ENCODE measurements at places on chromosomes 6 and 20.
A peak's percentile ranks its signal among the peaks of the same experiment; 100 is the strongest.

DNA sequence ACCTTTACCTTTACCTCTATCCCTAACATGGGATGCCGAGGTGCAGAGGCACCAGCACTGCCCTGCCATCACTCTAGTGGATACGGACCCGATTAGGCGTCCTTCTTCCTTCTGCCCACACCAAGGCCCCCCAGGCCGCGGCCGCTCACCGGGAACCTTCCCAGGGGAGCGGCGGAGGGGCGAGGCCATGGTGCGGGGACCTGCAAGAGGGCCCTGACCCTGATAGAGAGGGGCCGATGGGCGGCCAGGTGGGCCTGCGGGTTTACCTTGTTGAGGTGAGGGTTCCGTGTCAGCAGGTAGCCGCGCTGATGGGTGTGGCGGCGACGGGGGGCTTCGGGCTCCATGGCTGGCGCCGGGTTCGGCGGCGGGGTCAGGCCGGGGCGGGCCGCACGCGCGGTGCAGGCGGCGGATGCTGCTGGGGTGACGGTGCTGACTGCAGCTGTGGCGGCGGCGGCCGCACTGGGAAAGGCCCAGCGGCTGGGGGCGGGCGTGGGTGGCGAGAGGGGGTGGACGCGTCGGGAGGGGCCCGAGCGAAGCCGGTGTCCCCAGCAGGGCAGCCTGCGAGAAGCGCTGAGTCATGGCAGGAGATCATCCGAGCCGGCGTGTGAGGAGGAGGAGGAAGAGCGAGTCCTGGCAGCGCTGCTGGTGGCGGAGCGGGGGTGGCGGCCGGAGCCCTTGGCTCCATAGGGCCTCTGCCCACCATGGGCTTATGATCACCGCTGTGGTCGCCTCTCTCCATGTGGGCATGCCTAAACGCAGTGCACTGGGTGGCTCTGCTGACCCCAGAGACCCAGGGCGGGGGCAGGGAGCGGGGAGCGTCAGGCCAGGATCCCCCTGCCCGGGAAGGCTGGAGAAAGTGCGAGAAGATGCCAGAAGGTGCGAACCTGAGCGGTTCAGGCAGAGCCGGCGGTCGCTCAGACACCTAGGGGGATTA lies at the start of gene ME1:
ME1 (minus strand) TSS at position 441 of the 934 bp plus-strand sequence; CDS start at position 344, 97 bp downstream.
- DNase-seq: peak; percentile 87

GRCh38 chr6:38554700-38555413 lies 84.9 kb downstream of the BTBD9 start:
- DNase-seq: peak; percentile 41

DNA sequence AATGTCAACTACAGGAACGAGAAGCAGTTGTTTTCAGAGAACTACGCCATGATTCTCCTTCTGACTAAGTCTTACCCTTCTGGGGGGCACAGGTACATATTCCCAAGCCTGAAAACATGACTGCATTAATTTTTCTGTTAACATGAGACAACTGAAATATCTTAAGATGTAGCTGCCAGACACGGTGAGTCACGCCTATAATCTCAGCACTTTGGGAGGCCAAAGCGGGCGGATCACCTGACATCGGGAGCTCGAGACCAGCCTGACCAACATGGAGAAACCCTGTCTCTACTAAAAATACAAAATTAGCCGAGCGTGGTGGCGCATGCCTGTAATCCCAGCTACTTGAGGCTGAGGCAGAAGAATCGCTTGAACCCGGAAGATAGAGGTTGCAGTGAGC lies 21.7 kb downstream of the TBC1D20 start:
- no peak for DNase-seq

- peak; percentile 47 for DNase-seq
These were observed 38.1 kb downstream of the SYNE1 start for GRCh38 chr6:152598901-152599537.

DNA sequence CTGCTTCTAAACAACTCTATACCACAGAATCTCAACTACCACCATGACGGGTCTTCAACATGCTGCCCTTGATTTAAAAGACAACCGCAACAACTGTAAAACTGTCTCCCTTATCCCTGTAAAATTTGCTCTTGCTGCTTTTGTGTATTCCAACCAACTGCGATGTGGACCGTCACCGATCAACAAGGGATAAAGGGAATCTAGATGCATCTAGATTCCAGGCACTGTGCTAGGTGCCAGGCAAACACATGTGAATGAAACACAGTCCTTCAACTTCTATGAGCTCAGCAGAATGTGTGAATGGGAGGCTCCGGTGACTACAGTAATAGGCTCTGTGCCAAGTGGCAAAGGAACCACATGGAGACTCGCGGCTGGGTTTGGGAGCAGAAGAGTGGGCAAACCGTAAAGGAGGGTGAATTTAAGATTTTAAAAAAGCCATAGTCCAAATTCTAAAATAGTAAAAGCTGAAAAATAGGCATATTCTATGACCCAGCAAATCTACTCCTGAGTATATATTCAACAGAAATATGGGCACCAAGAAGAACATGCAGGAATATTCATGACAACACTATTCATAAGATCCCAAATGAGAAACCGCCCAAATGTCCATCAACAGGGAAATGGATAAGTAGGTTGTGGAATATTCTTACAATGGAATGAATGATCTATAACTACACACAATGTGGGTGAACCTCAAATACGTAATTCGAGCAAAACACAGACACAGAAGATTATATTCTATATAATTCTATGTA lies 3.7 kb upstream of the PRND start:
- peak; percentile 8 for DNase-seq

GRCh38 chr6:103617642-103618041 lies 1242.1 kb downstream of the HACE1 start:
- DNase-seq: no peak

- no peak for DNase-seq
These were observed 340.5 kb upstream of the SYNCRIP start for GRCh38 chr6:85983032-85983659.

- DNase-seq: no peak
These were observed 493.8 kb downstream of the UTRN start for GRCh38 chr6:144778773-144779492.

- DNase-seq: no peak
These were observed 367.3 kb upstream of the IMPG1 start for GRCh38 chr6:76439811-76440210.

DNA sequence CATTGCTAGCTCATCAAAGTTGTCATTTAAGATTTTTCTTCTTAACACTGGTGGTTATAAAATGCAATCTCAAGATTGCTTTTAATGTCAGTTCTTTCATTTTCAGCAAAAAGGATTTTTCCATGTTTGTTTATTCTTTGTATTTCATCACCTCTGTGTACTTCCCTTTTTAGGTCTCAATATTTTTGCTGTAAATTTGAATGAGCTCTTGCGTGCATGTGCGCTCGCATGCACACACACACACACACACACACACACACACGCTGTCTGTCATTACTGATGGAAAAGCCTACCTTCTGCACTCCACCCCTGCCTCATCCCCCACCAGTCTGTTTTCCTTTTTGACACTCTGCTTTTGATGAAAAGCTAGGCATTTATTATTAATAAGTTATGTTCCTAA lies 85.3 kb upstream of the FYN start:
- no peak for DNase-seq

DNA sequence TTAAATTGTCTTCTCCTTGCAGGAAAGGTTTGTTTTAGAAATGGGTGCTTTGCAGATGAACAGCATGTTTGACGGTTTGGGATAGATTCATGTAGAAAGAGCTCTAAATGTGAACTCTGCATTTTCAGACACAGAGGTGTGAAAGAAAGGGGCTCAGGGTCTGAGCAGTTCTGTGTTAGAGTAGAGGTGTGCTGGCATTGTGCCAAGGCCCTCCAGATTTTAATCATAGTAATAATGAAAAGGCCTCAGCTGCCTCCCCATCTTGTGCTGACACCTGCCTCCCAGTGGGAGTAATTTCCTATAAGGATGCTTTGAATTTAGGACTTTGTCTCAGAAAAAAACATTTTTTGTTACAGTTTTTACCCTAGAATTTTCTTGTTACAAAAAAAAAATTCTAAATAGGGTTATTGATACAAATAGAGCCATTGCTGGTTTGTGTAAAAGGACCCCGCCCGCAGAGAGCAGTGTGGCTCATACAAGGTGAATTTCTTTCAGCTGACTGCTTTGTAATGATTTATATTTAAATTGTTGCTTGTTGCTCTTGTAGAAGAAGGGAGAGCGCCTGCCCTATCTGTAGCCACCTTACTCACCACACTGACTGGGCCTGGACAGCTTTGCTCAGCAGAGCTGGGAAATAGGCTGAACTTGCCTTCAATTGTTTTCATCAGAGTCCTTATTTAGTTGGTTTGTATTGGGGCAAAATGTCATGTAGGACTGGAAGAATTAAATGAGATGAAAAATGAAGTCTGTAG lies 294.5 kb downstream of the ZFAND3 start:
- peak; percentile 13 for DNase-seq

GRCh38 chr6:136174510-136174909 lies 75.6 kb downstream of the MTFR2 start:
- no peak for DNase-seq

GRCh38 chr20:33551778-33552177 lies 61.9 kb downstream of the CBFA2T2 start:
- peak; percentile 10 for DNase-seq

GRCh38 chr6:93412452-93412851 lies 6.9 kb downstream of the EPHA7 start:
- DNase-seq: no peak

GRCh38 chr6:105258816-105259215 lies 79.0 kb upstream of the POPDC3 start:
- DNase-seq: no peak

GRCh38 chr6:150756173-150756572 lies 109.3 kb upstream of the MTHFD1L start:
- DNase-seq: no peak

DNA sequence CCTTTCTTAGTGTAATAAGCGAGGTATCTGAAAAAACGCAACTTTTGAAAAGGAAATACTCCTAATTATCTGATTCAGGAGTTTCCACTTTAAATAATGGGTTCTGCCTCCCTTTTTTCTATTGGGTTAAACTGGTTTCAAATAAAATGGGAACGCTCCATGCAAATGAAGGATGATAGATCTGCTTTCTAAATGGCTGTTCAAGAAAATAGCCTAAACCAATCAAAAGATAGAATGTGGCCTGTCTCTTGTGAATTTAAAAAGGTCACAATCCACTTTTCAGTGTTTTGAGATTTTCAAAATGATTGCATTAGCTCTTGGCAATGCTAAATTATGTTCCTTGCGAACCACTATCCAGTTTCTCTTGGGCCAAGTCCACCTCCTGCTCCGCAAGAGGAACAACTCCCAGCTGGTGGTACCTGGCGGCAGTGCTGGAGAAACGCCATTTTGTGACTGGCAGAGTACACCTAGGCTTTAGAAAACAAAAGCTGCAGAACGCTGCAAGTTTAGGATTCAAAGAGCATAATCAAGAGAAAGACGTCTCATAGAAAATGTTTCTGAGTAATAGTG lies 56.7 kb downstream of the TRIM38 start:
- no peak for DNase-seq

DNA sequence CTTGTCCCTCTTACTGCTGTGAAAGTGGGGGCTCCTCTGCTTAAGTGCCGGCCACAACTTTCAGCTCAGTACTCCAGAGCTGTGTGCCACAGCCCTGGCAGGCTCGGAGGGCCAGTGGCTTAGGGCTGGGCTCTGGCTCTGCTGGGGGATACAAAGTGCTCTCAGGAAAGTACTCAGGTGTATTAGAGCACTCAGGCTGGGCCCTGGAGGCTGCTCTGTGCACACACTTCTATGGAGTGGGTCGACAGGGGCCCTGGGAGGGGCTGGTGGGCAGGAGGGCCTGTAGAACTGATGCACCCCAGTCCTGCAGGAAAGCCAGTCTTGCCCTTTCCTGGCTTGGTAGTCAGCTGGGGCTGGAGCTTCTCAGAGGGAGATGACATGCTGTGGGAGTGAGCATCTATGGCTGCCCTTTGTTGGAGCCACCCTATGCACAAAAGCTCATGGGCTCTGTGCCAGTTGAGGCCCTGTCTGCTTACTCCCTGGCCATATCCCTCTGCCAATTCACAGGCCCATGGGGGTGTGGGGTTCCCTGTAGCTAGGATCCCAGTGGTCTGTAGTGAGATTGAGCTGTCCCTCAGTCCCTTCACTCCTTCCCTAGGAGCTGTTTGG lies 22.0 kb downstream of the CENPW start:
- no peak for DNase-seq

GRCh38 chr6:71015392-71015791 lies 58.5 kb upstream of the B3GAT2 start:
- no peak for DNase-seq

DNA sequence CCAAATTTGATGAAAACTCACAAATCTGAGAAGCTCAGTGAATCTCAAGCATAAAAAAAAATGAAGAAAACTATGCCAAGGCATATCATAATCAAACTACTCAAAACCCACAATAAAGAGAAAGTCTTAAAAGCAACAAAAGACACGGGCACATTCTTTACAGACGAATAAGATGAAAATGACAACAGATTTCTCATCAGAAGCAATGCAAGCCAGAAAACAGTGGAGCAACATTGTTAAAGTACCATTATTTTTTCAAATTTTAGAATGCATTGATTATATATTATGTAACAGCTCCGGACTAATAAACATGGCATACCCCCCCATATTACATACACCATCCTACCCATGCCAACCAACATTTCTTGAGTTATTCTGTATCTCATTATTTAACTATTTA lies 55.3 kb upstream of the INSM1 start:
- no peak for DNase-seq

- DNase-seq: no peak
These were observed 17.5 kb downstream of the KCNQ2 start for GRCh38 chr20:63454731-63455567.

GRCh38 chr6:13272131-13273046 lies 55.9 kb downstream of the TBC1D7 start:
- DNase-seq: no peak

DNA sequence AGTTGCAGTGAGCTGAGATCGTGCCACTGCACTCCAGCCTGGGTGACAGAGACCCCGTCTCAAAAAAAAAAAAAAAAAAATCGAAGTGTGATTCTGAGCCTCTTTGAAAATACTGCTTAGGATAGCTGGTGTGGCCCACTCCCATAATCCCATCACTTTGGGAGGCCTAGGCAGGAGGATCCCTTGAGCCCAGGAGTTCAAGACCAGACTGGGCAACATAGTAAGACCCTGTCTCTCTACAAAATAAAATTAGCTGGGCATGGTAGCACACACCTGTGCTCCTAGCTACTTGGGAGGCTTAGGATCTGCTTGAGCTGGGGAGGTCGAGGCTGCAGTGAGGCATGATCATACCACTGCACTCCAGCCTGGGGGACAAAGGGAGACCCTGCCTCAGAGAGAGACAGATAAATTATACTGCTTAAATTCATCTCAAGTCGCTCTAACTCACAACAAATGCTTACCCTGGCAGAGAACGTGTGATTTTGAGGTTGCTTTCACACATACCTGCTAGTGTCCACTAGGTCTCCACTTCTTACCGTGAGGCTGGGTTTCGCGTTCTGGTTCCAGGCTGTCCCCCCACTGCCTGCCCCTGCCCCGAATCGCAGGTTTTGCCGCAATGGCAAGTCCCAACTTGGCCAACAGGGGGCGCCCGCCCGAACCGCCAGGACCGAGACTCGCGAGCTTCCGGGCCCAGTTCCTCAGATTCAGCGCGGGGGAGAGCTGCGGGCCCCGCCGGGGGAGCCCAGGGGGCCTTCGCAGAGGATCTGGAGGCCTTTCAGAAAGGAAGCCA lies 12.3 kb upstream of the TMC2 start:
- peak; percentile 61 for DNase-seq

Data from foreskin fibroblast (primary cell).